ENCODE measurements at places on chromosomes 6 and 20. TPM values are rescaled to one million over a fixed set of nuclear protein-coding genes. Genes with fewer than 3 reads are reported as not detected.

Gene PM20D2
- total RNA-seq = 11.4 TPM

- H3K4me1 ChIP-seq = peaks cover 6% of the 10 kb centered on the region
- no peaks in the 10 kb centered on the region for H3K36me3 ChIP-seq
- no peaks in the 10 kb centered on the region for H3K27me3 ChIP-seq
- no peak overlapping the region for H3K27ac ChIP-seq
- DNase-seq = no peak
Observed at GRCh38 chr6:4803343-4803744, 27.1 kb downstream of the CDYL start.

- H3K4me3 ChIP-seq = no peak overlapping the region
- H3K4me1 ChIP-seq = no peaks in the 10 kb centered on the region
- DNase-seq = no peak
- H3K27ac ChIP-seq = no peak overlapping the region
- H3K27me3 ChIP-seq = no peaks in the 10 kb centered on the region
Observed at GRCh38 chr20:56222201-56222600, 26.3 kb upstream of the MC3R start.

GRCh38 chr6:85580878-85581267 lies 12.8 kb downstream of the SNX14 start:
- DNase-seq = peak; percentile 78
- no peaks in the 10 kb centered on the region for H3K36me3 ChIP-seq
- no peaks in the 10 kb centered on the region for H3K27me3 ChIP-seq

- no peaks in the 10 kb centered on the region for H3K36me3 ChIP-seq
- H3K4me1 ChIP-seq = no peaks in the 10 kb centered on the region
- H3K4me3 ChIP-seq = no peak overlapping the region
- peaks cover 32% of the 10 kb centered on the region for H3K27me3 ChIP-seq
- no peak overlapping the region for H3K27ac ChIP-seq
Observed at GRCh38 chr20:31475472-31476293, 595 bp downstream of the REM1 start.
